Activated T-cell treated with anti-CD3 and anti-CD28 coated beads, Interleukin-2, amount 50 U/mL, for 72 hours (primary cell): ENCODE measurements at places on chromosomes 7 and 10. TPM values are rescaled to one million over a fixed set of nuclear protein-coding genes. Genes with fewer than 3 reads are reported as not detected.

Gene HOXA1
- 0.58 TPM for total RNA-seq

Gene CELF2
- 124 TPM for total RNA-seq

Gene TSPAN15
- total RNA-seq: 1.5 TPM

Gene TMEM225B
- total RNA-seq: 2.5 TPM

Gene TAS2R3
- total RNA-seq: 1.8 TPM
